MCF 10A (cell line): ENCODE measurements at places on chromosomes 13 and 19. TPM values are rescaled to one million over a fixed set of nuclear protein-coding genes. Genes with fewer than 3 reads are reported as not detected.

GRCh38 chr19:29576046-29576606 is 30.0 kb upstream of the POP4 start:
- no peak for DNase-seq

GRCh38 chr13:36347531-36348210 is 1.5 kb upstream of the SPART start:
- DNase-seq, result no peak

- peak; percentile 7 for DNase-seq
These were observed 28.8 kb downstream of the ZNF333 start for GRCh38 chr19:14718522-14719116.

- DNase-seq, result no peak
These were observed 24.0 kb upstream of the INSR start for GRCh38 chr19:7318176-7318575.

DNA sequence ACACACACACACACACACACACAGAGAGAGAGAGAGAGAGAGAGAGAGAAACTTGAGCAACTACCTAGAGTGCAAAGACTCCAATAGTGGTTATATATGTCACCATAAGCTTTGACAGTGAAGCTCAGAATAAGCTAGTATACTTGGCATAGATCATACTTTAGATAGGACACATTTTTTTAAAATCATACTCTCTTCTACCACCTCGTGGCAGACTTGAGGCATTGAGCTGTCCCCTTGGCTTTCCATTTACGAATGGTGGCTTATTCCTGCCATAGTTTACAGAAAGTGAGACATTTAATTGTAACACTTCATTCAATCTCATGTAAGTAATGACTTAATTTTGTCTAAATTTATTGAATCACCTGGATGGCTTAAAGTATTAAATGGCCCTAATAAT is 108.2 kb downstream of the EDNRB start:
- peak; percentile 59 for DNase-seq

- no peak for DNase-seq
These were observed 19.7 kb downstream of the BRSK1 start for GRCh38 chr19:55303477-55303876.

POU2F2 gene
- 0.49 and 0.70 TPM in 2 replicates for total RNA-seq

DNA sequence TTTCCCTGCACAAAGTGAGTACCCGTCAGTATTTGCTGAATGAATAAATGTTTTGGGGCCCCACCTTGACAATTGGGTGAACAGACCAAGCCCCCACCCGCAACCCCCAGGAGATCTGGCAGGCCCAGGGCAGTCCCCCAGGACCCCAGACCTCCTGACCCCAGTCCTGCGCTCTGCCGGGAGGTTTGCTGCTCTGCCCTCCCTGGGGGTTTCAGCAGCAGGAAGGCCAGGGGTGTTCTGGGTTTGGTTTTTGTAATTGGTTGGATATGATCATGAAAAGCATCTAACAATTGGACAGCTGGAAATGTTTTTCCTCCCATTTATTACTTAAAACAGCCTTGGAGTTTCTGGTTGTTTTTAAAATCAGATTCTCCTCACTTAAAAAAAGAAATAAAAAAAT is 193.8 kb downstream of the URI1 start:
- no peak for DNase-seq

IRGC gene
- not detected in 2 replicates for total RNA-seq

DNA sequence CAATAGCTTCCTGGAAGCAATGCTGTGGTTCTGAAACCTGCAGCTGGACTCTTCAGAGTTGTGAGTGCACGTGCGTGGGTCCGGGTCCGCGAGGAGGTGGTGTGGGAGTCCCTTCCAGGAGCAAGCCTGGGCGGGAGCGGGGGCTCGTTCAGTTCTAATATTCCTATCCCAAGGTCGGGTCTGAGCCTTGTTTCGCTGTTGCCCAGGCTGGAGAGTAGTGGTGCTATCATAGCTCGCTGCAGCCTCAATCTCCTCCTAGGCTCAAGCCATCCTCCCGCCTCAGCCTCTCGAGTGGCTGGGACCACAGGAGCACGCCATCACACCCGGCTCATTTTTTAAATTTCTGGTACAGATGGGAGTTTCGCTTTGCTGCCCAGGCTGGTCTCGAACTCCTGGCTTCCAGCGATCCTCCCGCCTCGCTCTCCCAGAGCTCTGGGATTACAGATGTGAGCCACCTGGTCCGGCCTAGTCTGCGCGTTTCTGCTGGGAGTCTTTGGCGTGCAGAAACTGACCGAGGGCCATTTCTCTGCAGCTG is 625 bp downstream of the ZFP82 start:
- DNase-seq, result no peak

SIX5 gene
- 17.3 and 19.6 TPM in 2 replicates for total RNA-seq
